Cerebellar nuclear complex (tissue), 1 donor: ENCODE measurements at places on chromosomes 2 and 18.

DNA sequence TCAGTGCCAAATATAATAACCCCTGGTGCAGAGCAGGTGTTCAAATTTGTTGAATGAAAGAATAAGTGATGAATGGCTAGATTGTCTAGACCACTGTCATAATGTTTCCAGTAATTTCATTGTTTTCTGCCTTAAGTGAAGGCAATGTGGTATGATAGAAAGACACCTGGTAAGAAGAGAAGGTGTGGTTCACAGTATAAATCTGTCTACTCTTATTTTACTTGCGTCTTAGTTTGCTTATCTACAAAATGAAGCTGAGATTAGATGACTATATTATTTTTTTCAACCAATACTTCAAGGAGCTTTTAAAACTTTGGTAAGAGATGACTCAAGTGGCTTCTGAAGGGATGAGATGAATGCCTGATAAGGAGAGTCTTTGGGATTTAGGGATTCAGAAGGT lies 788.4 kb downstream of the EPHA4 start:
- no peak for DNase-seq

- DNase-seq: no peak
Measured at GRCh38 chr2:232668805-232669444, 28.2 kb upstream of the GIGYF2 start.

GRCh38 chr2:41900101-41900577 lies 147.7 kb upstream of the PKDCC start:
- no peak for DNase-seq

DNA sequence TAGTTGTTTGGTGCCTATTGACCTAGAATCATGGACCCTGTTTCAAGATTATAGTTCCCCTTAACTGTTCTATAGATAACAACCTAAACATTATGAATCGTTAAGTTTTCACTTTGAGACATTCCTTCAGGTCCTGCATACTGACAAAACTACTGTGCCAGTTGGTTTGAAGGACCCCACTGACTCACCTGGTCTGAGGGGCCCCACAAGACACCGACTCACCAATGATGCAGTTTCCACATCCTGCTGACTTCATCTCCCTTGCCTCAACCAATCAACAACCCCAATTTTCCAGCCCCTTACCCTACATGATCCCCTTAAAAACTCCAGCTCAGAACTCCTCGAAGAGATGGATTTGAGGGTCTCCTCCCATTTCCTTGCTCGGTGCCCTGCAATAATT lies 89.6 kb upstream of the CCDC141 start:
- no peak for DNase-seq

DNA sequence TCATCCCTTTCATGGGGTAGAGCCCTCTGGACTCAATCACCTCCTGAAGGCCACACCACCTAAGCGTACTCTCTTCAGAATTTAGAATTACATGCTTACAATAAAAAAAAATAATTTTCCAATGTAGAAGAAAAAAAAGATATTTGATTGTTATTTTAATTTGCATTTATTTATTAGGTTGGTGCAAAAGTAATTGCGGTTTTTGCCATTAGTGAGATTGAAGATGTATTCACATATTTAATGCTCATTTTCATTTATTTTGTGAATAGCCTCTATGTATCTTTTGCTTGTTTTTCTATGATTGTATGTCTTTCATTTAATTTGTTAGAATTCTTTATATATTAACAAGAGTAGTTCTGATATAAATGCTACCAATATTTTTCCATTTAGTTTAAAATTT lies 220.5 kb downstream of the RND3 start:
- no peak for DNase-seq

- DNase-seq: no peak
Measured at GRCh38 chr2:216768908-216769411, 73.6 kb upstream of the IGFBP5 start.

GRCh38 chr2:78541088-78541450 lies 484.4 kb upstream of the REG3G start:
- no peak for DNase-seq

- DNase-seq: no peak
Measured at GRCh38 chr2:97766567-97766966, 53.2 kb downstream of the ZAP70 start.

- DNase-seq: no peak
Measured at GRCh38 chr18:42048158-42048557, 93.1 kb downstream of the PIK3C3 start.

DNA sequence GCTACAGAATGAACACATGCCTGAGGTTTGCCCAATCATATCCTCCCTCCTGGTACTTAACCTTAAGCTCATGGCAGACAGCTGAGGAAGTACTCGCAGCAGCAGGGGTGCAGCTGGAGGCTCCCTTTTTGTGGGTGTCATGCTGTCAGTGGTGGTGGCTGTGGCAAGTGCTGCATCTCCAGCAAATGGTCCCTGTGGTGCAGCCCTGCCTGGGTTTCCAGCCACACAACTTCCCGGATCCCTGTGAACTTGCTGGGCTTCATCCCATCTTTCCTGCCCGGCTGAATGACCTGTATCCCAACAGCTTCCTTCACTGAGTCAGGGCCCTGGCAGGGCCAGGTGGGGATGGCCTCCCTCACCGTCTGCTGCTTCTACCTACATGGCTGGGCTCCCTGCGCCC lies 5.0 kb downstream of the TMEM185B start:
- no peak for DNase-seq

DNA sequence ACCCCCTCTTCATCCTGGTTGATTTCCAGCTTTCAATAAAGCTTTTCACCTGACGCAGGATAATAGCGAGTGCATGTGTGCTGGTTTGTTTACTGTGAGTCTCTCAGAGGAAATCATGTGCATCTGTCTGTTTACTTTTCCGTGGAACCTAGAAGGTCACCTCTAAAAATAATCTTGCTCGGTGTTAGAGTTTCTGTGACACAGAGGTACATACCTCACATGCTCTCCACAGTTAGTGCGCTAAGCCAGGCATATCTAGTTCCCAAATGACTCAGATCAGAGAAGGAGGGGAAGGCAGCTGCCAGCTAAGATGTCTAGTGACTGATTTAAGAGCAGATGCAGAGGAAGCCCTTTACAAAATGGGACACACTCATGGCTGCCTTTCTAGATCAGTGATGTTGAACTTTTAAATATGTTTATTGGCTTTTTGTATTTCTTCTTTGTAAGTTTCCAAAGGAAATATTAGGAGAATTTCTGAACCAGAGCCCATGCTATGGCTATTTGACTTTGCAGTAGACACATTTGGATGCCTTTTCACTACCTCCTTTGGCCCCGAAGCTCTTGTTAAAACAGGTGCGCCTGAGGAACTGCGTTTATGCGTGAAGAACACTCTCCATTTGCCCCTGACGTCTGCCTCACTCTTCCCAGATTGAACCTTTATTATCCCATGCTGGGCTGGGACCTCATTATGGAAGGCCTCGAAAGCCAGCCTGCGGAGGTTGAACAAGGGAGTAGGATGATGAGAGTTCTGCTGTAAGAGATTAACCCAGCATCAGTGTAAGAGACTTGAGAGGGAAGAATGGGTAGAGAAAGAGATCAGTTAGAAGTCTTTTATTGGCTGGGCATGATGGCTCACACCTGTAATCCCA lies 145.6 kb downstream of the FAM161A start:
- no peak for DNase-seq
